ENCODE measurements at places on chromosomes 7 and 10. TPM values are rescaled to one million over a fixed set of nuclear protein-coding genes. Genes with fewer than 3 reads are reported as not detected.

GRCh38 chr10:121478556-121478955 is 119.7 kb downstream of the FGFR2 start:
- no peak for DNase-seq

Gene C10orf53
- total RNA-seq: not detected

Gene ADRA2A
- 0.10 TPM for total RNA-seq

DNA sequence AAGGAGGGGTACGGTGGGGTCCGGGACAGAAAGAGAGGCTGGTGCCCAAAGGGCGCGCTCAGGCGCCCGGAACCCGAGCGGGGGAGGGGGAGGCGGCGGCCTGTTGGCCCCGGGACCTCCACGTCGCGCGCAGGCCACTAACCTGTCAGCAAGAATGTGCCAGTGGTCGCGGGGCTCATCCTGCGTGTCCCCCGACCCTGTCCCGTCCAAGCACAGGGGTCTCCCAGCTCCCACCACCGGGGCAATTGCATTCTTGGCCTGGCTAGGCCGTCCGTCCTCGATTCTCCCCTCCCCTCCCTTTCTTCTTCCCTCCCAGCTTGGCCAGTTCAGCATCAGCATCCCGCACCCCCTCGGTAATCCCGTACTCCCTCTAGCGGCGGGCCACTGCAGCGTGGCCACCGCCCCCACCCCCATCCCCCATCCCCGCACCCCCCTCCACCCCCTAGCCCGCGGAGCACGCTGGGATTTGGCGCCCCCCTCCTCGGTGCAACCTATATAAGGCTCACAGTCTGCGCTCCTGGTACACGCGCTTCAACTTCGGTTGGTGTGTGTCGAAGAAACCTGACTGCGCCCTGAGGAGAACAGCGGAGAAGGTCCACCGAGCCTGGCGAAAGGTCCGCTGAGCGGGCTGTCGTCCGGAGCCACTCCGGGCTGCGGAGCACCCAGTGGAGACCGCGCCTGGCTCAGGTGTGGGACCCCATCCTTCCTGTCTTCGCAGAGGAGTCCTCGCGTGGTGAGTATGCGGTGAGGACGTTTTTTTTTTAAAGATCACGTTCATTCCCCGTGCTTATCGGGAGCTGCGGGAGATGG is at the start of gene SGCE:
Gene SGCE, minus strand, starts transcription at position 286 of the 810 bp plus-strand sequence. Its CDS starts 35 bp downstream, at position 251.
- peak; percentile 79 for DNase-seq

Measured in RPMI7951 (cell line).